Left kidney (tissue), 8 donors: ENCODE measurements at places on chromosomes 7 and 10. TPM values are rescaled to one million over a fixed set of nuclear protein-coding genes. Genes with fewer than 3 reads are reported as not detected.

FRA10AC1 gene
- polyA plus RNA-seq: 58.4 TPM

TUBAL3 gene
- polyA plus RNA-seq: 0.40 TPM

ANKRD30A gene
- not detected for polyA plus RNA-seq

PRLHR gene
- not detected for polyA plus RNA-seq

RAB19 gene
- 2.9 TPM for polyA plus RNA-seq

PHKG1 gene
- polyA plus RNA-seq: 2.9 TPM

SFTPA2 gene
- 0.25 TPM for polyA plus RNA-seq

ZNF777 gene
- polyA plus RNA-seq: 12.7 TPM

PTN gene
- 176 TPM for polyA plus RNA-seq

EIF4EBP2 gene
- 101 TPM for polyA plus RNA-seq

LBX1 gene
- polyA plus RNA-seq: not detected

EPO gene
- 0.20 TPM for polyA plus RNA-seq
